ENCODE measurements at places on chromosomes 11 and 22.

GRCh38 chr11:118289401-118289800 lies 15.1 kb upstream of the CD3E start:
- no peak for DNase-seq

- no peak for DNase-seq
These were observed 18.0 kb upstream of the POU2AF1 start for GRCh38 chr11:111397034-111397433.

DNA sequence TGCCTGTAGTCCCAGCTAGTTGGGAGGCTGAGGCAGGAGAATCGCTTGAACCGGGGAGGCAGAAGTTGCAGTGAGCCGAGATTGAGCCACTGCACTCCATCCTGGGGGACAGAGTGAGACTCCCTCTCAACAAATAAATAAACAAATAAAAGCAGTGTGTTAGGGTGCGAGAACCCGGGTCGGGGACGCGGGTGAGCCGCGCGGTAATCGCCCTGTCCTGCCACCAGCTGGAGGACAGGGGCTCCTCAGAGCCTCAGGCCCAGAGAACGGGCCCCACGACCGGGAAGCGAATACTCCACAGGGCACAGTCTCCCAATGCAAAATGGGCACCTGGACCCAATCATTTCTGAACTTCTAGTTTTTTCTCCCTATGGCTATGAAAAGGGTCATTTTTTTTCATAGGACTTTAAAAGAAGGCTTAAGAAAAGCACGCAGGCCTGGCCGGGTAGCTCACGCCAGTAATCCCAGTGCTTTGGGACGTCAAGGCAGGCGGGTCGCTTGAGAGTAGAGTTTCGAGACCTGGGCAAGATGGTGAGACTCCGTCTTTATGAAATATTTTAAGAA lies 744 bp upstream of the MCM5 start:
- DNase-seq = no peak

GRCh38 chr11:87030458-87031054 lies 7.2 kb upstream of the TMEM135 start:
- DNase-seq = no peak

GRCh38 chr11:102734650-102735049 lies 9.9 kb upstream of the MMP8 start:
- no peak for DNase-seq

DNA sequence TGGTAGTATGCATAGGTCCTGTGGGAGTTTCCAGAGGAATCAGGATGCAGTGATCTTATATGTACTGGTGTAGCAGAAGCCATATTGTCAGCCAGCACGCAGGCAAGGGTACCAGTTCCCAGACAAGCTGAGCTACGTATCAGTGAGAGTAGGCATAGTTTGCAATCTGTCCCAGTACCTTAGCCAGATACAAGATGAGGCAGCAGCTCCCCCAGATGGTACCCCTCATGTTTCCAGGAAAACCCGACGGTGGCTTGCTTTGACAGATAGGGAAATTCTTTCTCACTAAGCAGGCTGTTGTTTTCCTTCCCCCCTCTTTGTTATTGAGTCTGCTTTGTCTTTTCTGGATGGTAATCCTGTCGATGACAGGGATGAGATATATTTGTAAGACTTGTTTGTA lies 109.7 kb upstream of the RRM1 start:
- no peak for DNase-seq

DNA sequence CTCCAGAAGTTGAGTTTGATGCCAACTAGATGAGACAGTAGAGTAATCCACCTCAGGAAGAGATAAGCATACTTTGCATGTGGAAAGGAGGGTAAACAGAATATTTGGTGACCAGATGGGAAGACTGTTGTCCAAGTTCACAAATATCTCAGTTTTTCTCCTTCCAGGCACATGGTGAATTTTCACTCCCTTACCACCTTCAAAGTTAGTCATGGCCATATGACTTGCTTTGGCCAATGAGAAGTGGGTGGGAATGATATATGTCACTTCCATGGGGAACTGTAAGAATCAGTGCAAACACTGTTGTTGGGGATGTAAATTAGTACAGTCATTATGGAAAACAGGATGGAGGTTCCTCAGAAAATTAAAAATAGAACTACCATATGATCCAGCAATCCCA lies 105.8 kb downstream of the SPATA19 start:
- no peak for DNase-seq

DNA sequence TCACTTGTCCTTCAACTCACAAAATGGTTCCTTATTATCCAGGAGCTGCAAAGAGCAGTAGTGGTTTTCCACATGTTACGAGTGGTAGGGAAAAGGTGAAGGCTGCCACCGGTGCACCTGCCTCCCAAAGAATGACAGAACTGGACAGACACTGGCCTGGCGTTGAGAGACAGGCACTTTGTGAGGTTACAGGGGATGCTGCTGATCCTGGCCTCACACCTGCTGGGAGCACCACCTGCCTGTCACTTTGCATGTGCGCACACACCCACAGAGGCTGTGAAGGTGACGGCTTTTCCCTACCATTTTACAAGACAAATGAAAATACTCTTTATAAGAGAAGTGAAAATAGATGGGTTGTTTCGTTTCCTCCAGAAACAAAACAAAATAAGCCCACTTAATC lies 175.3 kb upstream of the B3GAT1 start:
- peak; percentile 38 for DNase-seq

GRCh38 chr11:116911976-116912734 lies 74.7 kb upstream of the APOA1 start:
- no peak for DNase-seq

- no peak for DNase-seq
These were observed 22.8 kb downstream of the OSBP2 start for GRCh38 chr22:30717331-30717921.

GRCh38 chr11:26755762-26756161 lies 33.9 kb upstream of the SLC5A12 start:
- no peak for DNase-seq

GRCh38 chr22:39900306-39901227 lies at the start of gene GRAP2:
Gene GRAP2 (plus strand): TSS chr22:39901084. CDS start chr22:39947107, 46,023 bp downstream.
- no peak for DNase-seq

- DNase-seq = no peak
These were observed 38.5 kb downstream of the RIBC2 start for GRCh38 chr22:45451972-45452371.

- no peak for DNase-seq
These were observed 249.0 kb downstream of the DYNC2H1 start for GRCh38 chr11:103358251-103358650.

DNA sequence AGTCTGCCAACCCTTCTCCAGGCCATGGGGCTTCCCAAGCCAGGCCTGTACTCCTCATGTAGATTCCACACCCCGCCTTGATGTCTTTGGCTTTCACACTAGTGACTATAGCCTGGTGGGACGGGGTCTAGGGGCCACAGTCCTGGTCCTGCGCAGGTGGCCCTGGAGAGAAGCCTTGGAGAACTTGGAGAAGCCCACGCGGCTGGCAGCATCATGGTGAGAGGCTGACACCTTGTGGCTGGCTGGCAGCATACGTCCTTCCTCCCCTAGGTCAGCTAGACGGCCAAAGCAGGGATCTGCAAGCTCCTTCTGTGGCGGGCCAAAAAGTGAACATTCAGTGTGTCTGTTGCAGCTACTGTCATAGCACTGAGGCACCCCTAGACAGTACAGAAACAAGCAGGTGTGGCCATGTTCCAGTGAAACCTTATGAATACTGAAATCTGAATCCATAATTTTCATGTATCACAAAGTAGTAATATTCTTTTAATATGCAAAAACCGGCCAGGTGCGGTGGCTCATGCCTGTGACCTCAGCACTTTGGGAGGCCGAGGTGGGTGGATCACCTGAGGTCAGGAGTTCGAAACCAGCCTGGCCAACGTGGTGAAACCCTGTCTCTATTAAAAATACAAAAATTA lies 42.0 kb downstream of the FAM83F start:
- no peak for DNase-seq

DNA sequence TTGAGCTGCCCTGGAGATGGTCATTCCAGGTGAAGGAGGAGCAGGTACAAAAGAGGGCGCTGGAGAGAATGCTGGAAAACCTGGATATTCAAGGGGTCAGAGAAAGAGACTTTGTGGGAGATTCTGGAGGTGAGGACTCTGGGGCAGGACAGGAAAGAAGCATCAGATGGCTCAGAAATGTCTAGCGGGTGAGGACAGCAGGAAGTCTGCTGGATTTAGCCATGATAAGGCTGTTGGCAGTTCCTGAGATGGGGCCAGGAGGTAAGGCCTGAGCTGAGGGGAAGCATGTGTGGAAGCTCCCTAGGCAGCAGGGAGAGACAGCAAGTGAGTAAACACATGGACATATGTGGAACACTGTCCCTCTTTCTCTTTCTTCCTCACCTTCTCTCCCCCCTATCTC lies 1.5 kb downstream of the UPB1 start:
- DNase-seq = no peak

- no peak for DNase-seq
These were observed 745.0 kb downstream of the NTM start for GRCh38 chr11:132115454-132115853.

DNA sequence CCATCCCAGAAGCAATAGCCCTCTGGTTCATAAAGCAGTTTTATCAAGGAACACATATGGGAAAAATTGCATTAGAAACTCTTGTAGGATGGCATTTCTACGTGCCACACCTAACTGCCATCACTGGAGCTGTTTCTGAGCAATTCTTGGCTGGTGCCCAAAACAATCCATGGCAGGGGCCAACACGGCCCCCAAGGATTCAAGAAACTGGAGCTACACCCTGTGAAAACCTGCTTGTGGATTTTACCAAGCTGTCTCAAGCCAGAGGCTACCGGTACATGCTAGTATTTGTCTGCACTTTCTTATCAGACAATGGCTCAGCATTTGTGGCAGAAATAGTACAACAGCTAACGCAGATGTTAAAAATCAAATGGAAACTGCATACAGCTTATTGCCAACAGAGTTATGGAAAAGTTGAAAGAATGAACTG lies 42.4 kb upstream of the GLYAT start:
- no peak for DNase-seq

DNA sequence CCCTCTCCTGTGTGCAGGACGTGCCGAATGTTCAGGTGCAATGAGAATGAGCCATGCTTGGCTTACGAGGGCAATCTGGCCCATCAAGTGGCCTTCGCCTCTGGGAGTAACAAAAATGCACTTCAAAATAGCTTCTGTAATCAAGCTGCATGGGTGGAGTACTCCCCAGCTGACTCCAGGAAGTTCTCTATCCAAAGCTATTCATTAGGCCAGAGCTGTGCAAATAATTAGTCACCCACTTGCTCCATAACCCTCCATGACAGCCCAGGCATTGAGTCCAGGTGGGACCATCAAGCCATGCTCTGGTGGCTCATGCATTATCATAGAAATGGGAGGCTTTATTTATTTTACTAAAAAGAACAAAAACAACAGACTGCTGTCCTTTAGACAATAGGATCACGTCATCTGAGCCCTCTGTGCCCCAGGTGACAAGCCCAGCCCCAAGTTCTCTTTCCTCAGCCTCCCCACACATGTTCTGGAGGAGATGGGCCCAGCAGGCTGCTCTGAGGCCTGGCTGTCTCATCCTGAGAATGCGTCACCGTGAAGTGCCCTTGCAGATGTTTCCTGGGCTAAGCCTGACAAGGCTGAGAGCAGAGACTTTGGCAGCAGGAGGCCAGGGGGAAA lies 244.7 kb downstream of the ETS1 start:
- peak; percentile 69 for DNase-seq

DNA sequence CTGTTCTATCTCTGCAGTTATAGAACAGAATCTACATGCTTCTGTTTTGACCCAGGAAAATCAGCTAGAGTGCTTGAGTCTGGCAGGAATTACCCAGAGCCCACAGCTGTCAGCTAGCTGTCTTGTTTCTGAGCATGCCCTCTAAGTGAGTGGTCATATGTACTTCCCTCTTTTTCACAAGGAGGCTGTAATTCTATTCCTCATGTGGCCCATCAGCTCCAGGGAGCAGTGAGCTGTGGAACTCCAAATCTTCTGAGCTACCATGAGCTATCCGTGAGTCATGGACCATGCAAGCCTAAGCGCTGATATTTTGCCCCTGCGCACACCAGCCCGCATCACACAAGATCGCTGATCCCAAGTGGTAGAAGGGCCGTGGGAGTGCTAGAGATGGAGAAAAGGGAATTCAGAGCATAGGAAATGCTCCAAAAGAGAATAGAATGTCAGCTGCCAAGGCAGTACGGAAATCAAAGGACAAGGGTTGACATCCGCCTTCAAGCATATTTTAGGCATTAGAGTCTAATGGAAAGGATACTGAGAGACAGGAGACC lies 5.4 kb downstream of the FJX1 start:
- DNase-seq = no peak

DNA sequence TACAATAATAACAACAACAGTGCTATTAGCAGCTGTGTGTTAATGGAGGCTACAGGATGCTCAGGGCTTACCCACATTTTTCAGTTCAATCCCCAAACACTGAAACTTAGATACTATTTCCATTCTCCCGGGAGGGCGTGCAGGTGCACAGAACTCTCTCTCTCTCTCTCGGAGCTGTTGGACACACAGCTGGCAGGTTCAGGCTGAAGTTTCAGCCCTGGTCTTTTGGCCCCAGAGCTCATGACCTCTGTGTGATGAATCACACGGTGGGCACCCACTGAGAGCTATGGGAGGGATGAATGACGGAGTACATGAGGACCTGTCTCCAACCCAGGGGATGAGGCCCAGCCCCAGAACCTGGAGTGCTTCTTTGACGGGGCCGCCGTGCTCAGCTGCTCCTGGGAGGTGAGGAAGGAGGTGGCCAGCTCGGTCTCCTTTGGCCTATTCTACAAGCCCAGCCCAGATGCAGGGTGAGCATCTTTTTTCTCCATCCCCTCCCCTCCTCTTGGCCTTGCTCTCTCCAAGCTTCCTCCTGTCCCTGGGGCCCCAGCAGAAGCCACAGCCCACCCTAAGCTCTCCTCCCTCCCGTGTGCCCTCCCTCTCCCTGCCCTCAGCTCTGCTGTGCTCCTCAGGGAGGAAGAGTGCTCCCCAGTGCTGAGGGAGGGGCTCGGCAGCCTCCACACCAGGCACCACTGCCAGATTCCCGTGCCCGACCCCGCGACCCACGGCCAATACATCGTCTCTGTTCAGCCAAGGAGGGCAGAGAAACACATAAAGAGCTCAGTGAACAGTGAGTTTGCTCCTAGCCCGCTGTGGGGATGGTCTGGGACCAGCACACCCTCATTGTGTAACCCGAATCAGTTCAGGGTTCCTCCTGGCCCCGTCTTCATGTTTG lies 16.9 kb downstream of the CSF2RB start:
- no peak for DNase-seq

DNA sequence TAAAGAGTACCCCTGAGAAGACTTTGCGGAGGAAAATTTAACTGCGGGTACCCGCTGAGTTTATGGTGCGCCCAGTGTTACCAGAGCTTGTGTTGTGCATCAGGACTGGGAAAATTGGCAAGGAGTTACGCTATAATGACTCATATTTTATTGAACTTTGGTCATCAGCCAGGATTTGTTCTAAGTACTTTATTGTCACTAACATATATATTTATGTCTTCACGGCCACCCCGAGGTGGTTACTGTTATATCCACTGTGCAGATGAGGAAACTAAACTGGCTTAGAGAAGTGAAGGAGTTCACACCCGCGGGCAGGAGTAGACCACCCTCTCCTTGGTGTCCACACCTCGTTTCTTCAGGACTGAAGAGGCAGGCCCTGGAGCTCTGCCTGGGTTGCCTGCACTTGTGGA lies 667 bp downstream of the ACCS start:
- no peak for DNase-seq

All from left forelimb (tissue), 1 donor.